A172 (cell line): ENCODE measurements at places on chromosomes 5 and 9.

GRCh38 chr5:35819026-35819425 is 37.7 kb upstream of the IL7R start:
- no peak for DNase-seq

DNA sequence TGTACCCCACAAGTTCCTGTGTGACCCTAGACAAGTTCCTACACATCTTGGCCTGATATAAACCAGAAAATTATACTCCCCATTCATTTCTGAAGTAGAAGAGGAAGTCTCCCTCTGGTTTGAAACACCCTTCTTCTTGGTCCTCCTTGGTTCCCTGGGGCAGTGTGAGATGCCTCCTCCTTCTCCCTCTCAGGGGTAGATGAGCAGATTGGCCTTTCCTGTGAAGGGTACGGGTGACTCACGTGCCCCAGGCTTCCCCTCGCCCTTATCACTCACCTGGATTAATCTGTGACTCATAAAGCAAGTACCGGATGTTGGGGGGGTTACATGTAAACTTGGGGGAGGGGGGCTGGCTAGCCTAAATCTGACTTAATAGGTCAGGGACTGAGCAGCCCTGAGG is 11.1 kb upstream of the AQP3 start:
- peak; percentile 80 for DNase-seq

- DNase-seq = no peak
Measured at GRCh38 chr9:35338561-35339274, 151.2 kb upstream of the RUSC2 start.

DNA sequence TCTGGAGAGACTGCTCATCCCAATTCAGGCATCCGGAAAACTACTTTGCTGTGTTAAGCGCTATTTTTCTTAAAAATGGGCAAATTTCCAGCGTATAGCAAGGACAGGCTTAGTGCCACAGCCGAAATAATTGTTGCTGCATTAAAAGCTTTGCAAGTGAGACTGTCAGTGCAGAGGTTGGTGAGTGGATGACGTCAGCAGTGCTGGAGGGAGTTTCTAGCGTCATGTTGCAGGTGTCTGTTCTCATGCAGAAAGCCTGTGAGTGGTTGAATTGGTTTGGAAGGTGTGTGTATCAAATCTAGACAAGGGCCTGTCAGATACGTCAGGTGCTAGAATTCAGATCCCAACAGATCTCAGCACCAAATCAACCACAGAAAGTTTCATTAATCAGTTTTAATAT is 204.4 kb downstream of the TRIO start:
- no peak for DNase-seq

GRCh38 chr5:165887147-165887546 is 2381.7 kb downstream of the MAT2B start:
- no peak for DNase-seq
